ENCODE measurements at places on chromosomes 6 and 20.

DNA sequence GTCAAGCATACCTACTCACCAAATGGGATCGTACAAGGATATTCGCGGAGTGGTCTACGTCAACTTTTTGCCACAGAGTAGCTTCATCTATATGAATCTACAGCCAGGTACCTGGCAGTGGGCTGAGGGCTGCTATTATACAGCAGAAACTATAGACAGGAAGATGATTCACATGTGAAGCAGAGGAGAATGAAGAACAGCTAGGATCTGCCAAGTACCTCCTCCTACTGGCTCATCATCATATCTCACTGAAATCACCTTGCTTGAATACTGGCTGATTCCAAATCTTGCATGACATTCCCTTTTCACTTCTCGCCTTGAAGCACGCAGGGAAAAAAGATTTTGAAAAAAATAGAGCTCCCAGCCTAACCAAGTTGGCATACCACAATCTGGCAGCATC is 488.7 kb upstream of the NRSN1 start:
- DNase-seq = no peak

- no peak for DNase-seq
Observed at GRCh38 chr20:19026901-19027644, 185.4 kb upstream of the SLC24A3 start.

- no peak for DNase-seq
Observed at GRCh38 chr6:34743625-34744293, 13.5 kb upstream of the SNRPC start.

DNA sequence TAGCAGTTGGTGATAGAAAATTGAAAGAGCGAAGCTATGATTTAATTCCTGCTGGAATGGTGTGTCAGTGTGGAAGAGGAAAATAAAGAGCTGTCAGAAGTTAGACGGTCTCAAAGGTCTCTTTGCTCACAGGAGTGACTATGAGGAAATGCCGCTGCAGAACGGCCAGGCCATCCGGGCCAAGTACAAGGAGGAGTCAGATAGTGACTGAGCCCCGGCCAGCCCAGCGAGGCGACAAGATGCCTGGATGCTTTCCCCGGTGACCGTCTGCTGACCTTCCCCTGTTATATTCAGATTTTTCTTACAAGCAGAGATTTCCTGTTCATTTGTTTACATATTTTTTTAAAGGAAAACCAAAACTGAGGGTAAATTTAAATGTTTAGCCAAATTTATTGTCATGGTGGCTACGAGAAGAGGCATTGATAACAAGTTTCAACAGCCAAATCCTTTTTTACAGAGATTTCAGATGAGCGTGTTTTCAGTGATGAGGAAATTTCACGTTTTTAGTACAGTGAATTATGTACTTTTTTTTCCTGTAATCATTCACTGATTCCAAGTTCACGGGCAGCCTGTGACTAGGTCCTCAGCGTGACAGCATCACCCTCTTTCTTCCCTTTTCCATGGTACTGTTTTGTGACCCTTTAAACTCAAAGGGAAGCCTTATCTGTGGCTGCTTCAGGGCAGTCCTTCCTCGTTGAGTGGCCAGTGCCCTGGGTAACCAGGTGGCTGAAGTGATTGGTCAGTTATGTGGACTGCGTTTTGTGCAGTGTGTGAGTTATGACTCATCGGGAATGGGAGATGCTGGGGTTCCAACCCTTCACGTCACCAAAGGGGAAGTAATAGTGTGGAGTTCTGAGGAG is 12.6 kb downstream of the DYNLT1 start:
- DNase-seq = no peak

DNA sequence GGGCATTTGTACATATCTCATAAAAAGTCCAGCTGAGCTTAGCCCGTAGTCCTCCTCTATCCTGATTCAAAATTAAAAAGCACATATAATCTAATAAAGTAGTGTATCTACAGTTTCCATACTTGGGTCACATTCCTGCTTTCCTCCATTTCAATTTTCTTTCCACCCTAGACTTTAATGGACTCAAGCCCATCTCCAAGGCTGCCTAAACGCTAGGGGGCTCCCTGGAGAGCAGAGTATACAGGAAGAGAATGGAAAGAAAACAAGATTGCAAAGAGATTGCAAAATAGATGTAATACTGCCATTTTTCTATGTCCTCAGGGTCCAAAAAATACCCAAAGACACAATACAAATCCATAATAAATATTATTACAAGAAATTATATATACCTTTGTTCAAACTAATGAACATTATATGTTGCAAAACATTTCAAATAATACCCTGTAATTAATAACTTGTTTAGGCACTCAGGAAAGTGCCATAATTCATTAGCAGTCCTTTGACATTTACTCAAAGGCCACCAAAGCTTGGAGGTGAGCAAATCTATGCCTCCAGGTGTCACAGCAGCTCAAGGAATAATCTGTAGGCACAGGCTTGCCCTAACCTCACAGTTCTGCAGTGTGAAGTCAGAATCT is 2.4 kb upstream of the MCM3 start:
- peak; percentile 26 for DNase-seq

DNA sequence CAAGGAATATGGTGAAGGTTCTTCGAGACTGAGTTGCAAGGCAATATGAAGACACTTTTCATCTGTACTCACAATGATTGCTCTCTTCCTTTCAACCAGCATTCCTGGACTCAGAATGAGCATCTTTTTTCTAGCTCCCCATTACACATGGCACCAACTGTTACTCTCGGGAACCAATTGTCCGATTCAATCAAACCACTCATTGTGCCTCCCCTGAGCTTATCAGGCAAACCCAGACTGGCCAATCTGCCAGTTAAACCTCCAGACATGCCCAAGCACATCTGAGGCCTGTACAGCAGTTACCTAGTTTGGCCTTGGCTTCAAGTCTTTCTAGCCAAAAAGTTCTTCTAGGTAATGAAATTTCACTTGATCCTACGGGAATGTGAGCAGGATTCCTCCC is 164.1 kb downstream of the ID4 start:
- no peak for DNase-seq

DNA sequence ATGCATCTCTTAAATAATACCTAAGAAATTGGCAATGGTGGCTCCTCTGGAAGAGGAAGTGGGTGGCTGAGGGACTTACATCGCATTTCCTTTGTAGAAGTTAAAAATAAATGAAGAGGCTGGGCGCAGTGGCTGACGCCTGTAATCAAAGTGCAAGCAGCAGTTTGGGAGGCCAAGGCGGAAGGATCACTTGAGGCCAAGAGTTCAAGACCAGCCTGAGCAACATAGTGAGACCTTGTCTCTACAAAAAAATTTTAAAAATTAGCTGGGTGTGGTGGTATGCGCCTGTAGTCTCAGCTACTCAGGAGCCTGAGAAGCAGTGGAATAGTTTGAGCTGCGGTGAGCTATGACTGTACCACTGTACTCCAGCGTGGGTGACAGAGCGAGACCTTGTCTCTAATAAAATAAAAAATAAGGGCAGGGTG is 12.2 kb upstream of the NCOA3 start:
- DNase-seq = peak; percentile 21

GRCh38 chr6:88919032-88919431 is 44.4 kb downstream of the RNGTT start:
- no peak for DNase-seq

GRCh38 chr20:17870086-17870740 is 98.4 kb downstream of the SNX5 start:
- no peak for DNase-seq
